ENCODE measurements at places on chromosomes 1 and 21.

- DNase-seq, result no peak
Observed at GRCh38 chr1:36128126-36128904, 3.3 kb upstream of the COL8A2 start.

DNA sequence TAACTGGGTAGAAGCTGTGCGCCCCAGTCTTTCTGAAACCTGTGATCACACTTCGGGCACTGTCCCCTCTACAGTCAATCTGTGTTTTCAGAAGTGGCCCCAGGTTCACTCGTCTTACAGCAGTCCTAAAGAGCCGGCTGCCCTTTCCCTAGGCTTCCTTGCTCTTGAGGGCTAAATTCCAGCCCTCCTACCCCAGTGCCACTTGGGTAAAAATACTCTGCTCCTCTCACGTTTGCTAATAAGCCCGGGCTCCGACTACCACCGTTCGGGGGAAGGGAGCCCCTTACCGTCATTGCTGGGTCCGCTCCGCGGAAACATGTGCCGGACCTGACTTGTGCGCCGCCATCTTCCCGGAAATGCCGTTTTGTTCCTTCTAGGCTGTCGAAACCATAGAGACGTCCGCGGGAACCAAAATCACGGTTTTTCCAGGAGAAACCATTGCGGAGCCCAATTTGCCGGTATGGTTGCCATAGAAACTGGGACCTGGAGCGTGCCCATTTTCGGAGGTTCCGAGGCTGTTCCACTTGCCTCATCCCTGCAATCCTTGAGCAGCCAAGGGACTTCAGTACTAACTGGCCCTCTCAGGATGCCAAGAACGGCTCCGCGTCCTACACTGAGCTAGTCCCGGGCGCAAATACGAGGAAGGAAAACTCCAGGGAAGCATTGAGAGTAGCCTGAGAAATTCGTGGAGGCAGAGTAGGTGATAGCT is at the start of gene GPATCH4:
TSS of gene GPATCH4 (minus strand) at position 358 of the 709 bp plus-strand sequence.
- DNase-seq, result peak; percentile 75

GRCh38 chr1:46465981-46466476 is 23.6 kb upstream of the DMBX1 start:
- DNase-seq, result no peak

GRCh38 chr1:157116737-157117103 is 17.1 kb upstream of the ETV3L start:
- no peak for DNase-seq

- DNase-seq, result peak; percentile 57
Observed at GRCh38 chr1:50873458-50874187, 86.4 kb downstream of the FAF1 start.

GRCh38 chr1:156508205-156508954 is 7.8 kb upstream of the MEF2D start:
- DNase-seq, result no peak

GRCh38 chr1:45499415-45499769 is 481 bp downstream of the CCDC163 start:
- no peak for DNase-seq

DNA sequence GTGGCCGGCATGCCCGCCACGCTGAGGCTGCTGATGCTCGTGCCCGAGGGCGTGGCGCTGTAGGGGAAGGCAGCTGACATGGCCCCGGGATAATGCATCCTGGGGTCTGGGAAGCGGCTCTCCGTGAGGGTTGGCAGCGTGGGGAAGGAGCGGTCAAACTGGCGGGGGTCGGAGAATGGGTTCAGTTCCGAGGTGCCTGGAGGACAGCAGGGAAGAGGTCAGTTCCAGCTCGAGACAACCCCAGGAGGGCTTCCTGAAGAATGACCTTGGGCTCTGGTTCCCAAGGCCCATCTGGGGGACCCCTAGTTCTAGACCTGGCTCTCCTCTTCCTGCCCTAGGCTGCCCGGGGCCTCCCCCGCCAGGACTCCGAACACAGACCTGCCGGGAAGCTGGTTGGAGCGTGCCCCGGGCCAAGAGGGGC is 27.6 kb downstream of the RUNX3 start:
- no peak for DNase-seq

DNA sequence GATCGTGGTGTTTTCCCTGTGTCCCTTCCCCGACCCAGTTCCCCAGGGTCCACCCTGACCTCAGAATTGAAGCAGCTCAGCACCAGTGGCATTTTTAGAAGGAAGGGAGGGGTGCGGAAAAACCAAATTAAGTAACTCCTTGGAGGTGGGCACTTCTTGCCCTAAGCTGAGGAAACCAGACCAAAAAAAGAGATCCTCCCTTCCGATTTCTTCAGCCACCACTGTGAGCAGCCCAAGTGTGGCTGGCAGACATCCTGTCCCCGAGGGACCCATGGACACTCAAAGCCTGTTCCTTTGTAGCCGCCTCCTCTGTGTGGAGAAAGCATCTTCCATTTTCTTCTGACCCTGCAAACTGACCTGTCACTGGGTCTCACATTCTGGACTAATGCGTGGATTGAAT is 31.3 kb downstream of the KIRREL1 start:
- no peak for DNase-seq

GRCh38 chr1:45543581-45544417 is 6.8 kb upstream of the AKR1A1 start:
- peak; percentile 64 for DNase-seq

DNA sequence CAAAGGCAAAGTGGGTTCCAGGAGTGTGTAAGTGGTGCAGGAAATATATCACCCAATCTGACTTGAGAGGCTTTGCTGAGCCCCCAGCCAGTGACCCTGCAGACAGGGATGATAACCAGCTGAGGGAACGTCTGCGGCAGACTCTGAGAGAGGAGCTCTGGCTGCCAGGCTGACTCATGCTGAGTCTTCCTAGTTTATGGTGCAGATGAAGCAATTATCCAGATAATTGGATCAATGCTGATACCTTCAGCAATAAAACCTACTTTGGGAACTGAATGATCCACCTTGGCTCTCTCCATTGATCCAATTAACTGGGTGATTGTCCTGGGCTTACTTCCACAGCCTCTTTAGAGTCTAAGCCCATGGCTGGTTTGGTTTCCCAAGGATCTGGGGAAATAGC is 7.3 kb downstream of the C8B start:
- no peak for DNase-seq

DNA sequence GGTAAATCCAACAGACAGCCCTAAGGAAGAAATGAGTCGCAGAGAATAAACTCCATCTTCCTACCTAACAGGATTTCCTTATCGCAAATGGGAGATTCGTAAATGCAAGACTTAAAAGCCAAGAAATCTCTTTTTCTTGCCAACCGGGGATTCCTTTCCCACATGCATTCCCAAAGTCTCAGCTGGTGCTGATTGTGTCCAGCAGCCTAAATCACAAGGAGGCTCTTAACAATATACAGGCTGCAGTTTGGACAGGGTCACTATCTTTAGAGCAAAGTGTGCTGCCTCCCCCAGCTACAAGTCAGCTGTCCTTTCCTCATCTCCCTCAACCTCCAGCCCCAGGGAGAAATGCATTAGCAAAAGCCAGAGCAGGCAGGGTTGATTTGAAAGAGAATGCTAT is 189.8 kb upstream of the PLXNA2 start:
- no peak for DNase-seq

DNA sequence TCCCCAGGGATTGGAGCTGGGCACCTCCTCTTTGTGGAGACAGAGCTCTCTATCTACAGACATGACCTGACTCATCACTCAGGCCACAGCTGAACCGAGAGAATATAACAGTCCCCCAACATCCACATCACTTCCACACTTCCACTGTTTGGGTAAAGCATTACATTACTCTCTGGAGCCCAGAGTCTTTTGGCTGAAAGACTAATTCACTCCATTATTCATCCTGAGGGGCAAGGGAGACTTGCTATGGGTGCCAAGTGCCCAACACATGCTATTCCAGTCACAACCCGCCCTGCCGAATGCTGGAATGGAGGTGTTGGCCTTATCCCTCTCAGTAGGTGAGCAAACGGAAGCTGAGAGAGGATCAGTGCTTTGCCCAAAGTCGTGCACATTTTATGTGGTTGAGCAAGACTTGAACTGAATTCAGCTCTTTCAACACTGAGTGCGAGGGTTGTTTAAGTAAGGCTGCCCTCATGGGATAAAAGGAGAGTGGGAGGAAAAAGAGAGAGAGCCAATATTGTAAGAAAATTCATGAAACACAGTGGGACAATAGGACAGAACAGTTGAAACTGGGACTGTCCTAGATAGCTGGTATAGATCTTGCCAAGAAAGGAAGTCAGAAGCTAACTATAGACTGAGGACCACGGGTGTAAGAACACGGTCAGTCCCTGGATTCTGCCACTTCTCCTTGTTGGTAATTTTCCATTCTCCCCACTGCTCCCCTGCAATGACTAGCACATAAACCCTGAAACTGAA is 13.5 kb upstream of the CHI3L1 start:
- no peak for DNase-seq

DNA sequence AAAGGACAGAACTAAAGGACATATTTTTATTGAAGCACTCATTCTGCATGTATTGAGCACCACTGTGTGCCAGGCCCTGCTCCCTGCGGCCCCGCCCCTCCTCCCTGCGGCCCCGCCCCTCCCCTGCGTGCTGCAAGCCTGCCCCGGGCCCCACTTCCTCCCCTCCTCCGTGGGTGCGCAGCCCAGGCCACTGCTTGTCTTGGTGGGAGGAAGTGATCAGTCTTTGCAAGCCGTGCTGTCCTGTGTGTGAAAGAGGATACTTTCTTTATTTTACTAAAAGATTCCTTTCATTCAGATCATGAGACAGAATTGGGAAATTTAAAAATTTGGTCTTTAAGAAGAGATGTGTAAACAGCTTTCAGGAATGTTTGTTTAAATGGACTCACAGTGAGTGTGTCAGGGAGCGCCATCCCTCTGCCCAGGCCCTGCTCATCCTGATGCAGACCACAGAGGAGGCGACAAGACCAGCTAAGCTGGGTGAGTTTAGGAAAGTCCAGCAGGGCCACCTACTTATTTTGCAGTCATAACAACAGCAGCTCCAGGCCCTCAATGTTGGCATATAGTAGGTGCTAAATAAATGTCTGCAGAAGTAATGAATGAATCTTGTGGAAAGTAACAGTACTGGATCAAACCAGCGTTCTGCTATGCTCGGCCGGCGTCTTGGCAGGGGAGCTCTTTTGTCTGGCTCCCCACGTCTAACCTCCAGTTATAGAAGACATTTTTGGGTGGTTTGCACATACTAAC is 88.3 kb upstream of the SELENON start:
- peak; percentile 52 for DNase-seq

GRCh38 chr1:99504287-99504686 is 141.6 kb upstream of the PALMD start:
- no peak for DNase-seq

DNA sequence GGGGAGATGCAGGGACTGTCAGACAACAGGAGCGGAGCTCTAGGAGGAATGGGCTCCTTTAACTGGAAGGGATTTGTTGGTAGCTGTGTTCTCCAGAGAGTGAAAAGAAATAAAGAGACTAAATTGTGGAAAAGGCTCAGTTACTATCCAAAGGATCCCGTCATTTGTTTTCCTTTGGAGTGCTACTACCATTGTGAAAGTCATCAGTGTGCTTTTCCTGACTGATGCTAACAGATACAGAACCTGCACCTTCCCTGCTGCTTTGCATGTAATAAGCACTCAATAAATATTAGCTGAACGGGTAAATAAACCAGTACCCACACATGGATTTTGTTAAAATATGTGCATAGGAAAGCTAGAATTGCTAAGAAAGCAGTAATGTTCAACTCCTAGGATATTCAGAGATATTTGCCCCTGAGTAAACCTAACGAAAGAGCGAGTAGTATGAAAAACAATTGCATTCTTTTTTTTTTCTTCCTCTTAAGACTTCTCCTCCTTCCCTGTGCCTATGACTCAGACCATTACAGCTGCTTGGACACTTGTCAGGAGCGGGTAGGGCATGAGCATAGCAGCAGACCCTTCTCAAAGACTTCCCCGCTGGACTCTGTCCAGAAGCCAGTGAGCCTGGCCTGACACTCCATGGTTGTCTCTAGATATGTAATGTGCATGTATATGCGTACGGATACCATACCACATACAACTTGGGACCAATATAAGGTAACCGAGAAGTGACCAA is 41.7 kb downstream of the PTGFRN start:
- DNase-seq, result no peak

DNA sequence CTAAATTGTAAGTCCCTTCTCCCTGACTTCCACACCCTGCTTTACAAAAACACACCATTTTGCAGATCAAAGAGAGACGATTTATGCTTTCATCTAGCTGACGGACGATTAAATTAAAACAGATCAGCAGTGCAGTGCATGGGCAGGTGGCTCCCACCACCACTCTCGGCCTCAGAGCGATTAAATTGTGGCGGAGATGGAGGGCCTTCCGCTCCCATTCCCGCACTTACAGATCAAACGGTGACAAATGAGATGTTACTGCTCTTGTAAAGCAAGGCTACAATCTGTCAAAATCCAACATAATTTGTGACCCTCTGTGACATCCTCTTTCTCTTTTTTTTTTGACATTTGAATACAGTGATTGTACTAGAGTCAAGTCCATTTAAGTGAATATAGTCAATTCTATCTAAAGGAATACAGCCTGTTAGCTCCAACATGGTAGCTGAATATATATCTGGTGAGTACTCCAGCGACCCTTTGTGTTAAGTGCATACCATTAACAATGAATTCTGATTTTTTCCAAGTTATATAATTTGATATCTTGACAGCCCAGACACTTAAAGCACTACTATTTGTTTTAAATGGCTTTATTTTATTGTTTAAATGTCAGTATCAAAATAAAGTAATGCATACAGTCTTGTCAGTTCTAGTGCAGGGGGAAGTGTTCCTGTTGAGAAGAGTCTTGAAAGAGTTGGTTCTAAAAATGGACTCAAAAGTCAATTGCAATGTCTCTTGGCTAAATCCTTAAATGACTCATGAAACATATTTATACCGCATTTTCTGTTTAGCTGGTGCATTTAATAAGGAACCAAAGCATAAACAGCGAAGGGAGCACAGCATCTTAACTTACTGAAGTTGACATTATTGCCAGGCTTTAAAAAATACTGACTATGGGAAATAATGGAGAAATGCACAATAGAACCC is 109.0 kb downstream of the ESRRG start:
- no peak for DNase-seq

DNA sequence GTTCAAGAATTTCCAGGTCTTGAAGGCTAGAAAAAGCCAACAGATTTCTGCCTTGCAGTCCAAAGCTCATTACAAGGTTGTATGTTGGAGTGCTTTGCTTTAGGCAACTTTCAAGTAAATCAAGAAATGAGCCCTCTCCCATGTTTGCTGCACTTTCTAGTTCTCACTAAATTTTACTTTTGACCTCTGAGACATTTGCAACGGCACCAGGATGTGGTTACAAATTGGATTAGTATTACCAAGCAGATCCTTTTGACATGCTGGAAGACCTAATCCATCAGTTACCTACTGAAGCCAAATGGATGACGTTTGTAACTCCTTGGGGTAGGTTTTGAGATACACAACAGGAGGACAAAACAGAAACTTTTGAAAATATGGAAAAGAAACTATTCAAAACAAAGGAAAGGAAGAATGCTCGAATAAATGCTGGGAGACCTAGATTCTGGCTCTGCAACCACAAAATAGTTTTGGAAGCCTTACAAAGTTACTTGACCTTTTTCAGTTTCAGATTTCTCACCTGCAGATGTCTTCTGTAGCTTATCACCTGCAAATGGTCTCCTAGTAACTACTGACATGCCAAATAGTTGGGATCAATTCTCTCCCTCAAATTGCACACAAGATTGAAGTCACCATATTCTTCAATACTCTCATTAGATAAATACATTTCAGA is 251.7 kb upstream of the ADGRL2 start:
- no peak for DNase-seq
